Transverse colon (tissue), 4 donors: ENCODE measurements at places on chromosomes 4 and X. TPM values are rescaled to one million over a fixed set of nuclear protein-coding genes. Genes with fewer than 3 reads are reported as not detected.
A peak's percentile ranks its signal among the peaks of the same experiment; 100 is the strongest.

GRCh38 chr4:17203797-17204196, 305.4 kb upstream of the LDB2 start:
- DNase-seq, result no peak
- no peak overlapping the region for H3K4me3 ChIP-seq
- H3K27ac ChIP-seq, result no peak overlapping the region
- H3K36me3 ChIP-seq, result no peaks in the 10 kb centered on the region
- H3K27me3 ChIP-seq, result no peaks in the 10 kb centered on the region
- no peaks in the 10 kb centered on the region for H3K4me1 ChIP-seq

- DNase-seq, result no peak
- no peaks in the 10 kb centered on the region for H3K4me1 ChIP-seq
- H3K27me3 ChIP-seq, result no peaks in the 10 kb centered on the region
- H3K4me3 ChIP-seq, result no peak overlapping the region
- no peak overlapping the region for H3K27ac ChIP-seq
Measured at GRCh38 chr4:98887145-98887544, 41.8 kb downstream of the EIF4E start.

- H3K36me3 ChIP-seq, result no peaks in the 10 kb centered on the region
- H3K27ac ChIP-seq, result no peak overlapping the region
- no peak for DNase-seq
- H3K4me3 ChIP-seq, result no peak overlapping the region
- H3K4me1 ChIP-seq, result no peaks in the 10 kb centered on the region
Measured at GRCh38 chrX:10685923-10686595, 65.7 kb upstream of the MID1 start.

- H3K4me1 ChIP-seq, result peaks cover 15% of the 10 kb centered on the region
- peak overlapping the region; percentile 38 for H3K27ac ChIP-seq
- H3K27me3 ChIP-seq, result no peaks in the 10 kb centered on the region
Measured at GRCh38 chr4:1022051-1022738, 10.8 kb downstream of the FGFRL1 start.

- DNase-seq, result no peak
- no peaks in the 10 kb centered on the region for H3K36me3 ChIP-seq
- H3K4me1 ChIP-seq, result no peaks in the 10 kb centered on the region
- no peak overlapping the region for H3K4me3 ChIP-seq
- H3K27ac ChIP-seq, result no peak overlapping the region
Measured at GRCh38 chr4:32485956-32486355, 1765.8 kb downstream of the PCDH7 start.

- no peaks in the 10 kb centered on the region for H3K4me1 ChIP-seq
- H3K4me3 ChIP-seq, result no peak overlapping the region
- H3K27ac ChIP-seq, result peak overlapping the region; percentile 77
- DNase-seq, result no peak
- no peaks in the 10 kb centered on the region for H3K36me3 ChIP-seq
Measured at GRCh38 chrX:34653811-34654210, 3.3 kb downstream of the TMEM47 start.

DNA sequence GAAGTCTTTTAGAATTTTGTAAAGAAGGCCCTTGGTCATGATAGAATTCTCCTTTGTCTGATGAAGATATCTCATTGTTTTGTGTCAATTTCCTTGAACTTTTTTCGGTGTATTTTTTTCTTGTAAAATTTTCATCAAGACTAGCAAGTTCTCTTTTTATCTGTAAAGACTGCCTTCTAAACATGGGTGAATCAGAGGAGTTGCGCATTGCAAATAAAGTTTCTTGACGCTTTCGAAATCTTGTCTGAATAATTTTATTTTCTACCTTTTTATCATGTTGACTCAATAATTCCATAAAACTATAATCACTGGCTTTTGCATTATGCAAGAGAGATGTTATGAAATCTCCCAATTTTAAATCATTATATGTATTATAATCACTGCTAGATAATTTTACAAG, 66.2 kb downstream of the NCAPG start:
- H3K27ac ChIP-seq, result no peak overlapping the region
- H3K36me3 ChIP-seq, result no peaks in the 10 kb centered on the region
- no peaks in the 10 kb centered on the region for H3K4me1 ChIP-seq
- H3K4me3 ChIP-seq, result no peak overlapping the region

GRCh38 chrX:104749951-104750610, 184.1 kb downstream of the IL1RAPL2 start:
- H3K4me3 ChIP-seq, result no peak overlapping the region
- no peak overlapping the region for H3K27ac ChIP-seq
- DNase-seq, result no peak
- no peaks in the 10 kb centered on the region for H3K36me3 ChIP-seq
- no peaks in the 10 kb centered on the region for H3K27me3 ChIP-seq

GRCh38 chr4:123102897-123103471, 180.6 kb upstream of the NUDT6 start:
- no peak overlapping the region for H3K27ac ChIP-seq
- H3K4me1 ChIP-seq, result no peaks in the 10 kb centered on the region
- no peak overlapping the region for H3K4me3 ChIP-seq
- H3K27me3 ChIP-seq, result no peaks in the 10 kb centered on the region
- no peaks in the 10 kb centered on the region for H3K36me3 ChIP-seq

GRCh38 chrX:115940888-115941332, 229.6 kb upstream of the AGTR2 start:
- peaks cover 4% of the 10 kb centered on the region for H3K4me1 ChIP-seq
- no peaks in the 10 kb centered on the region for H3K27me3 ChIP-seq
- peak; percentile 85 for DNase-seq
- H3K4me3 ChIP-seq, result no peak overlapping the region
- no peaks in the 10 kb centered on the region for H3K36me3 ChIP-seq

DNA sequence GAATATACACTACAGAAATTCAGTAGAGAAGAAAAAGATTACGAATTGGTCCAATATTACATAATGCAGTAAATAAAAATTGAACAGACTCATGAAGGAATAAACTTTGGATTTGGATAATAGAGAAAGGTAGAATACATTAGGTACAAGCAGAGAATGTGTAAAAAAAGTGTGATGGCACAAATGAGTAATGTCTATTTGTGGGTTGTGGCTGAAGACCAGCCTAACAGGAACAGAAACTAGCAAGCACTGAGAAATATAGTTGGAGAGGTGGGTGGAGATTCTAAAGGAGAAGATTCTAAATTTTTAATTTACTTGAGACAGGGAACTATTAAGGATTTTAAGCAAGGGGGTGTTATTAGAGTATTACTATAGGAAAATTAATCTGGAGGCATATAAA, 15.2 kb upstream of the CLOCK start:
- DNase-seq, result no peak
- H3K27me3 ChIP-seq, result no peaks in the 10 kb centered on the region
- H3K4me3 ChIP-seq, result no peak overlapping the region
- H3K36me3 ChIP-seq, result no peaks in the 10 kb centered on the region
- no peak overlapping the region for H3K27ac ChIP-seq

GRCh38 chr4:78313754-78314120, 237.8 kb upstream of the ANXA3 start:
- H3K27ac ChIP-seq, result no peak overlapping the region
- no peaks in the 10 kb centered on the region for H3K27me3 ChIP-seq
- no peak for DNase-seq
- no peak overlapping the region for H3K4me3 ChIP-seq

DNA sequence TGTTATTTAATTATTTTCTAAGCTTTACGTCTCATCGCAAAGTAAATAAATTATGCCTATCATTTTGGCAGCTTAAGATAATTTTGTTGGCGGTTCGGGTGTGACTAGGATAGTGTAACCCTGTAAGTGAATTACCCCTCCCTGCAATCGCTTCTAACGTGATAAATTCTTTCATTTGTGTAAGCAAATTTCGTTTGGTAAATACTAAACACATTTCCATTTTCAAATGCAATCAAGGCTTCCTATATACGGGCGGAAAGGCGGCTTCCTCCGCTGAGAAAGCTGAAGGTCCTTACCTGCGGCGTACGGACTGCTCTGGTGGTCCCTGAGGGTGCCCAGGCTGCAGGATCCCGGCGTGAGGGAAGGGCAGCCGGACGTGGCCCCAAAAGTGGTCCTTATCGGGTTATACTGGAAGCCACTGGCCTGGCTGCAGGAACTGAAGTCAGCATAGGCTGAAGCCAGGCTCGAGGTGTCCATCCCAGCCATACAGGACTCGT, 403 bp downstream of the PHOX2B start:
- no peaks in the 10 kb centered on the region for H3K4me1 ChIP-seq
- no peak for DNase-seq
- H3K36me3 ChIP-seq, result no peaks in the 10 kb centered on the region
- H3K4me3 ChIP-seq, result no peak overlapping the region
- peaks cover 99% of the 10 kb centered on the region for H3K27me3 ChIP-seq
- no peak overlapping the region for H3K27ac ChIP-seq

GRCh38 chr4:159497936-159498335, 395.1 kb downstream of the RAPGEF2 start:
- no peaks in the 10 kb centered on the region for H3K4me1 ChIP-seq
- no peaks in the 10 kb centered on the region for H3K27me3 ChIP-seq
- H3K27ac ChIP-seq, result no peak overlapping the region
- no peaks in the 10 kb centered on the region for H3K36me3 ChIP-seq
- DNase-seq, result no peak
- no peak overlapping the region for H3K4me3 ChIP-seq

DNA sequence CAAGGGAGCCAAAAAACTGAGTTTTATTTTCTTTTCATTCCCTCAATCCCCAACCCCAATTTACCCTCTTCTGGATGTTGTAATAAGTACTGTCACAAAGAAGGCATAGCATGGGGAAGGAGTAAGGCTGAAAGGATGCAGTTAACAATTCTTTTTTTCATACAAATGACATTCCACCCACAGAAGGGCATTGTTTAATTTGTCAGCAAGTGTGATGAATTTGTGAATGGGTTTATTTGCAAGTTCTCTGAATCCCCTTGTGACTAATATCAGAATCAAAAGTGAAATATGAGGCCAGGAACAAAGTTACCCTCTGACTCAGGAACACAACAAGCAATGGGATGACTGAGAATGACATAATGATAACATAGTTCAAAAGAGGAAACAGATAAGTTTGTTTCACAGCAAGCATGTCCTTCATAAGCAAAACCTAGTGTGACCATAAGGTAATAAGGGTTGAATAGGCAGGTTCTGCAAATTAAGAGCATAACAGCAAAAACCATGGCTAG, 2.1 kb downstream of the GEMIN8 start:
- no peaks in the 10 kb centered on the region for H3K4me1 ChIP-seq
- H3K36me3 ChIP-seq, result no peaks in the 10 kb centered on the region
- no peak overlapping the region for H3K4me3 ChIP-seq
- no peak for DNase-seq
- H3K27ac ChIP-seq, result no peak overlapping the region
- no peaks in the 10 kb centered on the region for H3K27me3 ChIP-seq

DNA sequence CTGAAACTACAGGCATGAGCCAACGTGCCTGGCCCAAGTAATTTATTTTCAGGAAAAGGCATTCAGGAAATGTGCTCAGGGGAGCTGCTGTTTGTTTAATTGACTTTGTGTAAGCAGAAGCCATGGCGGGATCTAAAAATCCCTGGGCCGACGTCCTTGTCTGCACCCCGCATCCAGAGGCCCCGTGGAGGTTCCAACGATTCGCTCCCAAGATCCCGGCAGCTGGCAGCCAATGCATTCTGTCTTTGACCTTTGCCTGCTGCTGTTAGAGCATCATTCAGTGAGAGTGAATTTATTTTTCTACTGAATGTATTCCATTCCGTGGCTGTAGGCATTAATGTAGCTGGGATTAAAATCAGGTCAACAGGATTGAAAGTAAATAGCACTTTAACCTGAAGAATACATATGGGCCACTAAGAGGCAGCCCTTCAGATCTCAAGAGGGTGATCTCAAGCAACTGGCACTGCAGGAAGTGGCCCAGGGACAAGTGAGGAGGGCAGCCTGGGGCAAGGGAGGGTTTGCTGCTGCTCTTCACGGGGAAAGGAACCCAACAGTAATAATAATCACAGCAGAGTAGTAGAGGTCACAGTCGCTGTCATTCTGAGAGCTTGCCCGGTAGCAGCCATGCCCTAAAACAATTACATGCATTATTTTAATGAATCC, 75.2 kb downstream of the PSAPL1 start:
- no peak for DNase-seq
- no peaks in the 10 kb centered on the region for H3K4me1 ChIP-seq
- H3K27ac ChIP-seq, result no peak overlapping the region
- H3K4me3 ChIP-seq, result no peak overlapping the region
- H3K27me3 ChIP-seq, result no peaks in the 10 kb centered on the region
- H3K36me3 ChIP-seq, result no peaks in the 10 kb centered on the region

- no peaks in the 10 kb centered on the region for H3K27me3 ChIP-seq
- H3K27ac ChIP-seq, result no peak overlapping the region
- H3K4me3 ChIP-seq, result no peak overlapping the region
- DNase-seq, result no peak
- H3K4me1 ChIP-seq, result no peaks in the 10 kb centered on the region
- H3K36me3 ChIP-seq, result no peaks in the 10 kb centered on the region
Measured at GRCh38 chr4:125268068-125268755, 46.5 kb upstream of the FAT4 start.

- no peak overlapping the region for H3K27ac ChIP-seq
- DNase-seq, result no peak
- no peaks in the 10 kb centered on the region for H3K36me3 ChIP-seq
- H3K4me1 ChIP-seq, result peaks cover 27% of the 10 kb centered on the region
Measured at GRCh38 chr4:76677571-76678326, 220.2 kb downstream of the SOWAHB start.

The SLC26A1 gene
- 1.7 TPM for total RNA-seq

The ASB9 gene
- not detected for total RNA-seq

The CCDC158 gene
- total RNA-seq, result not detected

The DGKK gene
- total RNA-seq, result 0.16 TPM

The EPGN gene
- not detected for total RNA-seq

The OPRPN gene
- total RNA-seq, result not detected

The SSX4 gene
- total RNA-seq, result not detected

The SPATA4 gene
- total RNA-seq, result not detected

The FRG2 gene
- total RNA-seq, result not detected

The ENPEP gene
- 1.1 TPM for total RNA-seq

The HHIP gene
- 0.20 TPM for total RNA-seq

The SLC4A4 gene
- 91.7 TPM for total RNA-seq

The MAGIX gene
- total RNA-seq, result 5.6 TPM
